ENCODE measurements at places on chromosomes 5 and 9.
A peak's percentile ranks its signal among the peaks of the same experiment; 100 is the strongest.

DNA sequence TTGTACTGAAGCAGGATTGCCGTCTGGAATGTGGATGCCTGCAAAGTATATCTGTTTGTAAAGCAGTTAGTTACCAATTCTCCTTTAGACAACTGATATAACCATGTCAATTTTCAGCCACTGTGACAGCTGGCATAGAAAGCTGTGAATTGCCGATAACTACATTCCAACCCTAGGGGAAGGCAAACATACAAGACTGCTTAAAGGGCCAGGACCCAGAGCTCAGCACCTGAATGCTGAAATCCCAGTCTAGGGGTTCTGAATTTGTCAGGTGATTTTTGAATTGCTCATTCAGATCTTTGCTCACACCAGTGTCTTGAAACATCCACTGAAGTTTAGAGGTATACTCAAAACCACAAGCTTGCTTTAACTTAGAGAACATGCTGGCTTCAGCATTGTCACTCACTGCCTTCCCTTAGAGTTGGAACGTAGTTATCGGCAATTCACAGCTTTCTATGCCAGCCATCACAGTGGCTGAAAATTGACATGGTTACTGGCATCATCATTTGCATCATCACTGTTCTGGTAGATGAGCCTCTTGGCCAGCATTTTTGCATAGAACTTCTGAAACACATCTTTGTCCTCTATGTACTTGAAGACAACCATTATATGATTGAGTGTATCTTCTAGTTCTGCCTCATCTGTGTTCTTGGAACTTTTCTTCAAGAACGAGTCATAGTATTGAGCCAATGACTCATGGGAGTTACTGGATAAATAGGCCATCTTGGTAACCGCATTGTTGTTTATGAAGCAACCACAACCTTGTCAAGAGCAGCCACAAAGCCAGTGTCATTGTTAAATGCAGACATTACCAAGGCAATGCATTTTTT lies 82.1 kb downstream of the CCDC192 start:
- no peak for DNase-seq

GRCh38 chr9:70147196-70147595 lies 103.5 kb downstream of the MAMDC2 start:
- DNase-seq = no peak

GRCh38 chr9:136840877-136841645 lies 1.2 kb upstream of the AJM1 start:
- peak; percentile 84 for DNase-seq

DNA sequence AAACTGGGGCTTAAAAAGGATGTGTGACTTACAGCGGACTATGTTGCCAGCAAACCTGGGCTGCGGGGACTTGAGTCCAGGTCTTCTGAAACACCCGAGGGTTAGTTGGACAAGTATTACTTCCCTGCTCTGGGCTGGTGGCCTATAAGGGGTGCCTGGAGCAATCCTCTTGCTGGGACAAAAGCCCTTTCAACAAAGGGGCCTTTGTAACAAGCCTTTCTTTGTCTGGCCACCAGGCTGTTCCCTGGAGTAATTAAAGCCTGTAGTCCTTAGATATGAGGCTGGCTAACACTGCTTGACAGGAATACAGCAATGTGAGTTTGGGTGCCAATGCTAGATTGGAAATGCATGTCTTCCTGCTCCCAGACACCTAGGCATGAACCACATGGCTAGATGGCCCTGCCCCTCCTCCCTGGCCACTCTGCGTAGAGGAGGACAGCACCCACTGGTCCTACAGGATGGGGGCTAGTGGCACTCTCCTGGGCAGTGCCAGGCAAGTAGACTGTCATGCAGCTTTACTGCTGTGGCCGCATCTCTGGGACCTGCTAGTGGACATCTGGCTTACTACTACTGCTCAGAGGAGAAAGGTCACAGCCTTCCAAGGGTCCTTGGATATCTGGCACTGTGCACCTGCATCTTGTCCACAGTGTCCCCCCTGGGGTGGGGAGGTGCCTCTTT lies 343.1 kb downstream of the ZSWIM6 start:
- peak; percentile 96 for DNase-seq

DNA sequence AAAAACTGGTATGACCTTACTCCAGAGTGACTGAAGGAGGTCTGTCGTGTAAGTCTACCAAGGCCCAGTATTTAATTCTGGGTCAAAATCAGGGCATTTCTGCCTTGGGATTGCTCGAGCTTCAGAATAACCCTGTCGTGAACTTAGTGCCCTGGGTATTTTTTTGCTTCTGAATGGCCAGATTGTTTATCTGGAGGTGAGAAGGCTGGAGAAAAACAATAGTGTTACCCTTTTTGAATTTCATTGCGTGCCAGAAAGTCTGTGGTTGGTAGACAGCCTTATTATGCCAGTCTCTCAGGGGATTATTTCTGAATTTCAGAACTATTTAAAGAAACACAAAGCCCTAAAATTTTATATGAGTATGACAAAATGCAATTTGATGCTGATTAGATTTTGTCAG lies 323.4 kb downstream of the CSNK1G3 start:
- no peak for DNase-seq

GRCh38 chr5:203246-203930 lies 12.1 kb downstream of the LRRC14B start:
- no peak for DNase-seq

GRCh38 chr5:10118150-10118549 lies 131.5 kb downstream of the ATPSCKMT start:
- DNase-seq = no peak

DNA sequence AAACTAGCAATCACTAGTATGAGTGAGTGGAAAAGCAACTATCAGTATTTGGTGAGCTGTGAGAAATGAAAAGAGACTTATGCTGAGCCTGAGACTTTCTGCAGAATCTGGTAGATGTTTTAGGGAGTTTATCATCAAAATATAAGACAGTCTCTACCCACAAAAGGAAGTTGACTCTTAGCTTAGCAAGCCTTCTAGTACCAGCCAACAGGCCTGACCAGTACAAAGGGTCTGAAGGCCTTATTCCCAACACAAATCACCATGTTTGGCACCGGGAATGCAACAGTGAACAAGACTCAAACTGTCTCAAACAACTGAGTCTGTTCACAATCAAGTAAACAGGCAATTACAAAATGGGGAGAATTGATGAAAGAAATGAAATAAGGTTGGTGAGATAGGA lies 244.4 kb downstream of the CWC27 start:
- DNase-seq = no peak

DNA sequence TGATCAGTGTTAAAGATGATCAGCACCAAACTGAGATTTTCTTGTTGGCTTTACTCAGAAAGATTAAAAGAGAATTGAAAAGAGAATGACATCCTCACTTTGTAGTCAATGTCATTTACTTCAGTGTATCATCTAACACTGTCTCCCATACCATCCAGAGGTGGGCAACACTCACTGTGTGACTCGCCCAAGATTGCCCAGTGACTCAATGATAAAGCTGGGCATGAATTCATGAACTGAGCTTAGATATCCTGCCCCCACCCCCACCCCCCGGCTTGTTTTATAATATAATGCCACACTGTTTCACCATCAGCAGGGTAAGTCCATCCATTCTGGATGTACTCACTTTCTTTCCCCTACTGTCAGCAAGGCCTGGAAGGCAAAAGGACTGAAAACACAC lies 242.2 kb downstream of the FAM114A2 start:
- no peak for DNase-seq

- no peak for DNase-seq
Observed at GRCh38 chr5:175123542-175123941, 320.4 kb downstream of the DRD1 start.

DNA sequence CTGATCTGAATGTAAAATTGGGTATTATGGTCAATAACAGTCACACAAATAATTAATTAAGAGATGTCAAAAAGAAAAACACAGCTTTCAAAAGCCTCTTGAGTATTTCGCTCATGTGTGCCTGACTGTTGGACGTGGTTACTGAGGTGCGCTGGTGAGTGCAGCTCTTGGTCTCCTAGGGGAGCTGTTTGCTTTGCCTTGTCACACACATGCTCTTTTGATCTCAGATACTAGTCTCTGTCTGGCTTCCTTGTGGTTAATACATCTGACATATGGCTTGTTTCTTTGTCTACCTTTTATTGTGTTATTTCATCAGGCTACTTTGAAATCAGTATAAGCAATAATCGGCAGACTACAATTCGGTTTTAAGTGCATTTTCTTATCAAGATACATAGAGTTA lies 51.5 kb downstream of the PCSK1 start:
- DNase-seq = no peak

GRCh38 chr9:86585422-86586143 lies 231.4 kb upstream of the TUT7 start:
- DNase-seq = no peak

Data from pons (tissue), 1 donor.